Effector memory CD4-positive, alpha-beta T cell (primary cell): ENCODE measurements at places on chromosomes 3 and 15.

GRCh38 chr15:88498996-88499395 lies 31.5 kb downstream of the MRPS11 start:
- DNase-seq, result no peak

DNA sequence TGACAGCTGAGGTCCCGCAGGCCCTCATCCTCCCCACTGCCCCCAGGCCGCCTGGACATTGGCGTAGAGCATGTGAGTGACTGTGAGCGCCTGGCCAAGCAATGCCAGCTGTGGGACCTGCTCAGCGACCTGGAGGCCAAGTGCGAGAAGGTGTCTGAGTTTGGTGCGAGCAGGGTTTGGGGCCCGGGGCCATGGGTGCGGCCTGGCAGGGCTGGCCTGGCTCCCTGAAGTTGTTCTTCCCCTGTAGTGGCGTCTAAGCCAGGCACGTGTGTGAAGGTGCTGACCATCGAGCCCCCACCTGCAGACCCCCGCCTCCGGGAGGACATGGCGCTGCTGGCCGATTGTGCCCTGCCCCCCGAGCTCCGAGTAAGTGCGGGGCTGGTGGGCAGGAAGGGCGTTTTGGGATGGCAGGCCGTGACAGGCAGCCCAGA lies 4.2 kb downstream of the ABTB1 start:
- DNase-seq, result no peak

DNA sequence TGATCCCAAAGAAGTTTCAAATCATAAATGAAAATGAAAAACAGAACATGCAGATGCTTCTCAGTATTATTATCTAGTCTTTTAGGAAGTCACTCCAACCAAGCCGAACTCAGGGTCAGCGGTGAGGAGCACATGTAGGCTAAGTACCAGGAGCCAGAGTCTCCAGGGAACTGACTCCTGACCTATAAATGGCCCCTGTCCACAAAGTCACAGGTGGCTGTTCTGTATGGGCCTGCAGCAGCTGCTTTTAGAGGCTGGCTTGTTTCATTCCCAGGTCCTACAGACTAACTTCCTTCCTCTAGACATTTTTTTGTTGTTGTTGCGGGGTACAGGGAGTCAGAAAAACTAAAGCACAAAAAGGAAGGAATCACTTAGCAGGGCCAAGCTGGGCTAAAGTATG lies 54.6 kb downstream of the DAPK2 start:
- DNase-seq, result no peak

GRCh38 chr15:99850517-99850916 lies 117.3 kb upstream of the LYSMD4 start:
- DNase-seq, result no peak
